ENCODE measurements at places on chromosomes 4 and X.

GRCh38 chr4:3492741-3493719 is 29.9 kb downstream of the DOK7 start:
- no peak for DNase-seq

GRCh38 chr4:152663203-152664066 is 16.4 kb downstream of the TMEM154 start:
- DNase-seq: no peak

GRCh38 chr4:27198246-27198645 is 337.6 kb downstream of the STIM2 start:
- DNase-seq: no peak

GRCh38 chrX:42616981-42617380 is 161.0 kb downstream of the PPP1R2C start:
- DNase-seq: no peak

- DNase-seq: no peak
Observed at GRCh38 chr4:996997-997374, 3.8 kb upstream of the SLC26A1 start.

DNA sequence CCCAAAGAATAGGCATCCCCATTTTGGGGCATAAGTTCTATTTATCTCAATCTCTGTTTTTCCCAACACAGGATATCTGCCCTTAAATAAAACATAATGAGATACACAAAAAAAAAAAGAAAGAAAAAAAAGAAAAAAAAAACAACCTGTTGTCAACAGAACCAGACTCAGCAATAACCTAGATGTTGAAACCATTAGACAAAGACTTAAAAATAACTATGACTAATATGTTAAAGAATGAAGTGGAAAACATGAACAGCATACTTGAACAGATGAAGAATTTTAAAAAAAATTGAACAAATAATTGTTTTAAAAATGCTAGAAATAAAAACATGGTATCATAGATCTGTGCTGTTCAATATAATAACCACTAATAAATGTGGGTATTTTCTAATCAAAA is 93.4 kb upstream of the RXFP1 start:
- no peak for DNase-seq

DNA sequence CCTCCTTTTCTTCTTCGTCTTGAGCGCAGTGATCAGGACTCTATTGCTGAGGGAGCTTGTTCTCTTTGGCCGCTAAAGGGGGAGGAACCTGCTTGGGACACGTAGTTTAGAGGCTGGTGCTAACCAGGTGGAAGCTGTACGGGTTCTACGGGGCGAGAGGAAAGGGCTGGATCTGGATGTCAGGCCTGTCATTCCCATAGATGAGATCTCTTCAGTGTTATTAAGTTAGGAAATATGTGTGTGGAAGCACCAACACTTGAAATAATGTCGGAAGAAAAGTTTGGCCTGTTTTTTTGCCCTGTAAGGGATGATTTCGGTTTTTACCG is 643 bp downstream of the SRP72 start:
- DNase-seq: no peak

DNA sequence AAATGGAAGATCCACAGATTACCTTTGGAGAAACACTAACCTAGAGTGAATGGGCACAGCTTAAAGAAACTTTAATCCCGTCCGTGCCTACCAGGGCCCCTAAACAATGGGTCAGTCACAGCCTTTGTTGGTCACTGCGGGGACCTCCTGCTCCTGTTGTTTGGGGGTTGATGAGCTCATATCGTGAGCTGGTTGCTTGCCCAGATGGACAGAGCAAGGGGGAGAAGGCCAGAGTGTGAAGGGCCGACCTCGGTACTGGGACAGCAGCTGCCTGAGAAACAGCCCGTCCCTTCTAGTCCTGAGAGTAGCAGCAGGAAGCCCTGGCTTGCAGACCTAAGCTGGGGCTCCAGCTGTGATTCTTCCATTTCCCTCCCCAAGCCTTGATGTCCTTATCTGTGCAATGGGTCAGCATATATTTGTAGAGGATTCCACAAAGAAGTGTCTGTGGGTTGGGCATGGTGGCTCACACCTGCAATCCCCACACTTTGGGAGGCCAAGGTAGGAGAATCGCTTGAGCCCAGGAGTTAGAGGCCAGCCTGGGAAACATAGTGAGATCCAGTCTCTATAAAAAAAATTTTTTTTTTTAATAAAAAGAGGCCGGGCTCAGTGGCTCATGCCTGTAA is 69.6 kb upstream of the SLC34A2 start:
- no peak for DNase-seq

DNA sequence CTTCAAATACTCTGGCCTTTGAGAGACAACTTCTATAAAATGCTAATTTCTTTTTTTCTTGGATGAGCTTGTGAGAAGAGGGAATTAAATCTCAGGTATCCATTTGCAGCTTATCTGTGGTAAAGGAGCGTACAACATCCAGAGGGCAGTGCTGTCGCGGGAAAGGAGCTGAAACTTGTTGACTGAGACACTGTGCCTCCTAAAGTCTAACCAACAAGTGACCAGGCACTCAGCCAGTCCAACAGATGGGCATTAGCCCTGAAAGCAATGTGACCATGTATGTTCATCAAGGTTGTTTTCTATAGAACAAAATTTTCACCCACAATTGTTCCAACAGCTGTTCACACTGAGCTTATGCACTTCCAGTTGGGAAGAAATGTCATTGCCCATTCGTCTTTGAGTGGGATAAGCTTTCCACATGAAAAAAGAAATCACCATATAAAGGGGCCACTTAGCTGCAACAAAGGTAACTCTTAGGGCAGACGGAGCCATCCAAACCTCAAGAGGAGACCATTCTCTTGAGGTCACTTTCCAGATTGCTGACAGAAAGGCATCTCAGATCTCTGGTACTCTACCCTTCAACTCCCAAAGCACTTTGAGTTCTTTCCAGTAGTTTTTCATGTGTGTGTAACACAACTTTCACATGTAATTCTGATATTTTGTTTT is 244.8 kb upstream of the NEIL3 start:
- DNase-seq: no peak

GRCh38 chrX:15680401-15680800 is 15.8 kb upstream of the CLTRN start:
- no peak for DNase-seq

DNA sequence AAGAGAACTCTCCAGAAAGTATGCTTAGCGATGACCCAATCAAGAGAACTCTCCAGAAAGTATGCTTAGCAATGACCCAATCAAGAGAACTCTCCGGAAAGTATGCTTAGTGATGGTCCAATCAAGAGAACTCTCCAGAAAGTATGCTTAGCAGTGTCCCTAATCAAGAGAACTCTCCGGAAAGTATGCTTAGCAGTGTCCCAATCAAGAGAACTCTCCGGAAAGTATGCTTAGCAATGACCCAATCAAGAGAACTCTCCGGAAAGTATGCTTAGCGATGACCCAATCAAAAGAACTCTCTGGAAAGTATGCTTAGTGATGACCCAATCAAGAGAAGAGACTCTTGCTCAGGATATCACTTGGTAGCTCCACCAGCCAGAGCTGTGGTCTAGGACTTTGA is 92.5 kb downstream of the AFAP1 start:
- DNase-seq: no peak

- DNase-seq: peak; percentile 38
Observed at GRCh38 chr4:17336524-17336961, 175.3 kb downstream of the QDPR start.

DNA sequence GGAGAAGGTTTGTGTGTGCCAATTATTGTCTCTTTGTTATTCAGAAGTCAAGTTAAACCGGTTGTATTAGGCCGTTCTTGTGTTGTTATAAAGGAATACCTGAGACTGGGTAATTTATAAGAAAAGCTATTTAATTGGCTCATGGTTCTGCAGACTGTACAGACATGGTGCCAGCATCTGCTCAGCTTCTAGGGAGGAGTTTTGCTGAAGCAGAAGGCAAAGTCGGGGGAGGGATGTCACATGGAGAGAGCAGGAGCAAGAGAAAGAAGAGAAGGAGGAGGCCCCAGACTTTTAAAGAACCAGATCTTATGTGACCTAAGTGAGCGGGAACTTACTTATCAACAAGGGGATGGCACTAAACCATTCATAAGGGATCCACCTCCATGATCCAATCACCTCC is 349.3 kb upstream of the PCDH18 start:
- DNase-seq: no peak

DNA sequence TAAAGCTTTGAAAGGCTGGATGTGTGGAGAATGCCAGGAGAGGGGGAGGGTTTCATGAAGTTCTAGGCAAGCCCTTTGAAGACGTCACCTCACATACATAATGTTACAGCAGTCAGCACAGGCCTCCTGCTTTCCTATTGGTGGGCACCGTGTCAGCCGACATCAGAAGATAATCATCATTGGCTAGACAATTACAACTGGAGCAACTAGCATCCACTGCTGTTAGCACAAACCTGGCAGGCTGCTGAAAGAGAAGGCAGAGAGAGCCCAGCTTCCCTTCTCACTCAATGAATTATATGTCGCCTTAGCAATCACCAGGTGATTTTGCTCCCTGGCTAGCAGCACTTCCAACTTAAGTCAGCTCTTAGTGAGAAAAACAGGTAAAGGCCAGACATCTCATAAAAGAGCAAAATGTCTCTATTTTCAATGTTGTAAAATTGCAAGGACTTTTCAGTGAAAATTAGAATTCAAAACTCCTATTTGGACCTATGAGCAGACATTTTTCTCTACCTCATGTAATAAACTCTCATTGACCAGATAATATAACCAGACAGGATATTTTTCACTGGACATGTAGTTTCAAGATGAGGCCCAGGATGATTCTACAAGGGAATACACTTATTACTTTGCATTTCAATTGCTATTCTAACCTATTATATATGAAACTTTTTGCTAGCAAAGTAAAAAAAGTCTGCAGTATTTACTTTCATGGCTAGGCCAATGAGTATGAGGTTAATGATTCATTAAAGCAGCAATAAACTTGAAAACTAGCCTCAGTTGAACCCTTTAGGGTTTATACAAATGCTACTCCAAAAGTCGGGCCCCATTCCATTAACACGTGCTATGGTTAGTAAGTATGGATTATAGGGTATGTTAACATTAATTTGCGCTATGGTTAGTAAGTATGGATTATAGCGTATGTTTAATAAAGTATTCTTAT is 4.3 kb downstream of the ELOVL6 start:
- DNase-seq: peak; percentile 38

DNA sequence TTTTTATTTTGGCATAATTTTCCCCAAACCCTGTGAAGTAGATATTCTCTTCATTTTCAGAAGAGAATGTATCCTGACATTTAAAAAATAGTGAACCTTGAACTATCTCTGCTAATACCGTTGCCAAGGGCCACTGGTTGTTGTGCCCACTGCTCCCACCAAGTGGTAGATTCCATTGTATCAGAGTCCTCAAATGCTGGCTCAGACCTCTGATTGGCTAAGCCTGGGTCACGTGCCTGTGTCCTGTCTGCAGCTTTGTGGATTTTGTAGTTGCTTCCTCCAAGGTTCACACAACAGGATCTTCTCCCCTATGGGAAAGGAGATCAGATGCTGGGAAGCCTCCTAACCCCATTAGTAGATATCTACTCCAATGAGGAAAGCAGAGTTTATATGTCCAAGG is 104.8 kb upstream of the CASK start:
- DNase-seq: no peak

DNA sequence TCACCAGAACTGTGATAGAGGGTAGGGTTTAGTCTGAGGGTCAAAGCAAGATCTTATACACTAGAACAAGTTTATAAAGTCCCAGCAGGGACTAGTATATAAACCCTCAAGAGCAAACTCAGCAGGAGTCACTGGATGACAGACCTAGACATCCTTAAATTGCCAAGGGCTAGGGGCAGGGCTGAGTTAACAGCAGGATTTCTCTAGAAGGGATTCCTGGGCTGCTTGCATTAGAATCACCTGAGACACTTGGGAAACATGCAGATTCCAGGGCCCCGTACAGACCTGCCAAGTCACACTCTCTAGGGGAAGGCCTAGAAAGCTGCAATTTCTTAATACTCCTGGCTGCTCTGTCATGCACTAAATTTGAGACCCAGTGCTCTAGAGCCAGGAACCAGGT is 6.6 kb upstream of the GPR50 start:
- no peak for DNase-seq

DNA sequence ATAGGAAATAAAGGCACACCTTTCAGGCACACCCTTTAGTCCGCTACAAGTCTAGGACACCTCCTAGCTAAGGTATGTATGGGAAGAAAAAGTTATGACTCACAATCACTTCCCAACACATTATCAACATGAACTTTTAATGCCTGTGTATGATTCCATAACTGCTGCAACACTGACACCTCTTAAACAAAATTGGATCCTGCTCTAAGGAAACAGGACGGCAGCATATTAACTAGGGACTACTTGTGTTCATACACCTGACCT is 2.4 kb upstream of the PPP3CA start:
- no peak for DNase-seq

DNA sequence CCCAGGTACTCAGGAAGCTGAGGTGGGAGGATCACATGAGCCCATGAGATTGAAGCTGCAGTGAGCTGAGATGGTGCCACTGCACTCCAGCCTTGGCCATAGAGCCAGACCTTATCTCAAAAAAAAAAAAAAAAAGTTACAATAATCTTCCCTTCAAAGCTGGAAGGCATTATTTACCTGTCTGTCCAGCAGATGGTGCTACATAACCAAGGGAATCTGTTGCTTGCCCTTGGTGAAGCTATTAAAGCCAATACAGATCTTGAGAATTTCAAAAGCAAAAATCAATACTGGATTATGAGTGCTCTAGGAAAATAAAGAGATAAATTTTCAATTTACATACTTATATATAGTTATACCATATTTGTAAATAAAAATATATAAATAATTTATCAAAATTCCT is 25.9 kb downstream of the PKD2 start:
- no peak for DNase-seq

DNA sequence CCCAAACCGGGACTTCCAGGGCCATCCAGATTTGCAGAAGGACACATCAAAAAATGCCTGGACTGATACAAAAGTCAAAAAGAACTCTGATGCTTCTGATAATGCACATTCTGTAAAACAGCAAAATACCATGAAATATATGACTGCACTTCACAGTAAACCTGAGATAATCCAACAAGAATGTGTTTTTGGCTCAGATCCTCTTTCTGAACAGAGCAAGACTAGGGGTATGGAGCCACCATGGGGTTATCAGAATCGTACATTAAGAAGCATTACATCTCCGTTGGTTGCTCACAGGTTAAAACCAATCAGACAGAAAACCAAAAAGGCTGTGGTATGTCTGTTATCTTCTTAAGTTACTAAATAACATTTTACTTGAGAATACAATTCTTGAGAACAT is 9.2 kb downstream of the PLK4 start:
- DNase-seq: no peak

- DNase-seq: no peak
Observed at GRCh38 chrX:39809331-39809730, 288.4 kb downstream of the BCOR start.

DNA sequence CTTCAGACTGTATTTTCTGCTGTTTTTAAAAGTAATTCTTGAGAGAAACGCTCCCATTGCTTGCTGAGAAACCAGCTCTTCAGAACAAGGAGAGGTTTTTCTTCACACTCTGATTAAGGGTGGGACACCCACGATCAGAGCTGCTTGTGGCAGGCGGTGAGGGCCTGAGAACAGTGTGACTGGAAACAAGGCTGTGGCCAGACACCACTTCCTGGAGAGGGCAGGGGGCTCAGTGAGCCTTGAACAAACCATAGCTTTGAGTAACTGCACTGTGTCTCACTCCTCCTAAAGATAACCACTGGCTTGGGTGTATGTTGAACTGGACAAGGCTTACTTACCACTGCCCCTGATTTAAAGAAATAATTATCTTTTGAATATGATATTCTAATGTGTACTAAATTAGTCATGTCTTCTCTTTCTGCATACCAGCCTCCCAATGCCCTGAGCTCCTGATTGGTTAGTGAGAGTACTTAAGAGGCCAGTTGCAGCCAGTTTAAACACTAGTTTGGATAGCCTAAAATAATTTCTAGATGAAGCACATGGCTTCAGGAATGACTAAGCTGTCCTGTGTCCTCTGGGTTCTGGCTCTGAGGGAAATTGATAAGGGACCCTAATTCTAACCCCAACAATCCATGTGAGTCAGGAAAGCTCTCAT is 3.7 kb upstream of the GPR82 start:
- DNase-seq: no peak
